NCI-H460 (cell line): ENCODE measurements at places on chromosomes 5 and 9. TPM values are rescaled to one million over a fixed set of nuclear protein-coding genes. Genes with fewer than 3 reads are reported as not detected.

DNA sequence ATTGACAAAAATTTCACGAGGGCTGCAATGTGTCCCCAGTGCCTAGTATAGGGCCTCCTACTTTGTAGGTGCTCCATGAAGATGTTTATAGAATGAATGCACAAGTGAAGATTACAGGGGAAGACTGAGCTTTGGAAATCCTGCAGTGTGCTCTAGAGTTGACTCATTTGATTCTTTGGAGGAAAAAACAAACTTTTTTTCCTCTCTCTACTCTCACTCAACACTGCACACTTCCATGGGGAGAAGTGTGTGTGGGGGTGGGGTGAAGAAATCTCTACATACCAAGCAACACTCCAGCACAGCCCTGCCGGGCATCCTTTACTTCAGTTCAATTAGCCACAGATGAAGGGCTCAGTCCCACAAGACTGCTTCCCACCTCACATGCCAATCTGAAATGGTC, 49.4 kb upstream of the KLF9 start:
- DNase-seq: no peak

DNA sequence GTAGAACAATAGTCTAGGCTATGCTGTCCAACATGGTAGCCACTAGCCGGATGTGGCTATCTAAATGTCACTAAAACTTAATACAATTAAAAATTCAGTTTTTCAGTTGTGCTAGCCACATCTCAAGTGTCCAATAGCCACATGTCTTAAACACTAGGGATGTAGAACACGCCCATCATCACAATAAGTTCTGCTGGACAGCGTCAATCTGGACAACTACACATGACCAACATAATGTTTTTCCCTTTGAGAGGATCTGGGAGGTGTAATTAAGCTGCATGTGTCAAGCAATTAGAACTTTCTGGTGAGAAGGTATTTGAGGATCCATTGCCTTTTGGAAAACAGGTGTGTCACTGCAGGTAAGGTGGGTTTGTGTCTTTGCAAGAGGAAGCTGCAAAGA, 424.6 kb upstream of the WWC1 start:
- DNase-seq: no peak

- no peak for DNase-seq
Measured at GRCh38 chr5:2896371-2897275, 145.1 kb upstream of the IRX2 start.

DNA sequence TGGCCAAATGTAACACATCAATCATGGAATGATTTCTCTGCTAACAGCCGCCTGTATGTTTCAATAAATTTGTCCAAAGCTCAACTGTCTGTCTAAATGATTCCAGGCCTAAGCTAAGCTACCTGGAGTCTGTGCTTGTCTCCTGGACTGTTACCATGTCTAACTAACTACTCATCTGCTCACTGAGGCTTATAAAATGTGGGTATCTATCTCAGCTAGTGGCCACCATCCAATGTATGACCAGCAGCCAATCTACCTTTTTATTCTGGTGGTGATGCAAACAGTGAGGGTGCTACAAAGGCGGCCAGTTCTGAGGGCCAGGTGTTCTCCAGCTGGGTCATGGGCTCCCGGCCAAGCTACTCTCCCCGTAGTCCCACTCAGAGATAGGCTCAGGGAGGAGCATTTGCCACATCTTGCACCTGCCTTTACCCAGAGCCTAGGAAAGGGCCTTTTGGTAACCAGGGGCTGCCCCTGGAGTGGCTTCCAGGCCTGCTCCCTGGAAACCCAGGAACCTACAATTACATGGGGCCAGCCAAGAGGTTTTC, 59.1 kb downstream of the PFDN1 start:
- no peak for DNase-seq

GRCh38 chr9:111455638-111456037, 28.5 kb downstream of the ECPAS start:
- no peak for DNase-seq

DNA sequence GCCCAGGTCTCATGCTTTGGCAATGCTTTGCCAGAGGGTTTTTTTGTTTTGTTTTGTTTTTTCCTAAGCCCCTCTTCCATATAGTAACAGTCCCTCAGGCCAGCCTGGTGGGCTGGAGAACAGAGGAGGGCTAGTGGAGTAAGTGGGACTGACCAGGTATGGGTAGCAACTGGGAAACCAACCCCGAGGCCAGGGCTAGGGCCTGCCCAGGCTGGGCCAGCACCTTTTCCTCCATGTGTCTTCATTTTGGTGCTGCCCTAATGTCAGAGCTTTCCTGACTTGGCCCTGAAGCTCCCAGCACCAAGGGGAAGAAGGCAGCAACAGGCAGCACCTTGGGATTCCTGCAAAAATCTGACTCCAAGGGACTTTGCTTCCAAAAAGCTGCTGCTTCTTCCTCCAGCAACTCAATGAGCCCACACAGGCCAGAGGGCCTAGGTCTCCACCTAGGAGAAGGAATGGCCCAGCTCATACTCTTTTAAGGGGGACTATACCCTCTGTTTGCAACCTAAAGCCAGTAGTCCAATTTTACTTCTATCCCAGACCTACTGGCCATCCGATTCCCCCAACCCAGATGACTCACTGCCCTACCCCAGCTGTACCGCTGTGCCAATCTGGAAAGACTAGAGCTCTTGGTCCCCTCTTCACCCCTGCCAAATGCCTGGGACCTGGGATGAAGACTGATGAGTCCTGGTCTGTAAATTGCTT, 105.1 kb downstream of the PSD2 start:
- DNase-seq: no peak

Gene CCDC183
- 1.7 and 1.8 TPM in 2 replicates for total RNA-seq

Gene C9orf50
- 0.20 TPM in 1 of 2 replicates, not detected in the other for total RNA-seq

Gene TEX48
- total RNA-seq: not detected in 2 replicates

Gene DMRT2
- total RNA-seq: not detected in 2 replicates

Gene NIM1K
- total RNA-seq: 0.55 TPM in 1 of 2 replicates, not detected in the other

Gene OLFM1
- total RNA-seq: 32.0 and 37.9 TPM in 2 replicates
